Cortex of kidney (tissue), 1 donor: ENCODE measurements at places on chromosomes 6 and 20.

DNA sequence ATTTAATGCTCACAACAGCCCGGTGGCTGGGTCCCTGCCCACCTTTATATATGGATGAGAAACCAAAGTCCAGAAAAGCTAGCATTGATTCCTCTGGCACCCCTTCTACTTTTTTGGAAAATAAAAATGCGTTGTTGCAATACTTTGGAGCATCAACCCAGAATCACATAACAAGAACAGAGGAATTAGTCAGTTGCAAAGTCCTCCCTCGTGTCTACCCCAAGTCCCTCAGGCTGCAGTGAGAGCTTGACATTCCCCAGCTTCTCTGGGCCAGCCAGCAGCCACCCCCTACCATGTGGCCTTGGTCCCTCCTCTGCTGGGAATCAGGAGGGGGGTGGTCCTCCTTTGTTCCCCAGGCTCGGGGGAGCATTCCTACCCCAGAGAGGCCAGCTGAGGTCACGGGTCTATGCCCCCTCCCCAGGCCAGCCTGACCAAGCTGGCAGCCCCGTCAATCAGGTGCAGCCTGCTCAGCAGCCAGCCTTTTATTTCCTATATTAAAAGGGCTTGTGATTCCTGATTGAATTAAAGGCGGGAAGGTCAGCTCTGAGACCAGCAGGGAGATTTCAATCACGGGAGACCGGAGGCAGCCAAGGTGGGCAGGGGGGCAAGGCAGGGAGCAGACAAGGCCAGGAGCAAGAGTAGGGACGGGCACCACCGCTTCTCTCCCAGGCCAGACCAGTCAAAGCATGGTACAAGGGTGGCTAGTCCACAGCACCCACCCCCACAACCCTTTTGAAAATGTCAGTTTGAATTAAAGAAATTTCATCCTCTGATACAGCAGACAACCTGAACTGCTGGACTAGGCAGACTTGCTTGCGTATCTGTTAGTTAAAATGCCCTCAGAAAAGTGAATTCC, 158.9 kb downstream of the MRPL14 start:
- no peak for DNase-seq

GRCh38 chr6:139882977-139883728, 508.7 kb upstream of the CITED2 start:
- no peak for DNase-seq

GRCh38 chr6:90193359-90193758, 103.3 kb downstream of the BACH2 start:
- DNase-seq = no peak

DNA sequence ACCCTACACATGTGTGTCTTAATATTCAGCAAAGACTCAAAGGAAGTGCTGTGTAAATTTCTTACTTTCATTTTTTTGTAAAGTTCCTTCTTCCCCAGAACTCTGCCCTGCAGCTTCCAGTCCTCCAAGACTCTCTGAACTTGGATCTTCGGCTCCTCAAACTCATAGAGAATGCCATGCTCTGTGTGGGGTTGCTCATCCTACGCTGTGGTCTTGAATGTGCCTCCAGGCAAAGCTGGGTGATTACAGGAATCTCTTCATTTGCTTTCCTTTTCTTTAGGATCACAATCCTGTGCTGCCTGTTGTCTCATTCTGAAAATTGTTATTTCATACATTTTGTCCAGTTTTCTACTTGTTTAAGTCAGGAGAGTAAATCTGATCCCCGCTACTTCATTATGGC, 14.5 kb upstream of the CDC5L start:
- DNase-seq = no peak

DNA sequence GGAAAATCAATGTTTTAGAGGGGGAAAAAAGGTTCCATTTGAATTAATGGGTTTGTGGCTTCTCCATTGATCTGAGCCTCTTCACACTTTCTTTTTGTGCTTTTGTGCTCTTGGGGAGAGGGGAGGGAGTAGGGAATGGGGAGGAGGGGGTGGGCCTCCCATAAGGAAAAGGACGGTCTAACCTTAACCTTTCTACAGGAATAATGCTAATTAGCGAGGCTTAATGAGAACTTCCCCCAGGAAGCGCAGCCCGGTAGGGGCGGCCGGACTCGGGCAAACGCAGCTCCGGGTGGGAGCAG, 103.0 kb downstream of the NOL4L start:
- no peak for DNase-seq

DNA sequence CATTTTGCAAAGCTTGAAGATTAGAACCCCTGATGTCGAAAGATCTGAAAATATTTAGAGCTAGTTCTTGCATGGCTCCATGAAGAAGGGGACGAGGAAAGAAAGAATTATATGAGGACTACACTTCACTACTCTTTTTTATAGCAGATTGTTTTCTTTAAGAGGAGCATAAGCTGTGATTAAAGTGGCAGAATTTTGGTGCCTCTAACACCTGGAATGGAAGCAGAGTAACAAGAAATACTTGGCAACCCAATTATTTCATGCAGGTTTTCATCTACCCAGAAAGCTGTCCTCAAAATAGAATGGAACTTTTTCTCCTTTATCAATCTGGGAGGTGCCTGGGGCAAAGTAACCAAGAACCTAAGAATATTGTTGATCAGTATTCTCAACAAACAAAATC, 4.0 kb downstream of the METTL24 start:
- DNase-seq = no peak

GRCh38 chr20:64152906-64153305, 11.3 kb upstream of the MYT1 start:
- no peak for DNase-seq

- no peak for DNase-seq
These were observed 1.4 kb upstream of the ZNF217 start for GRCh38 chr20:53595018-53595378.

DNA sequence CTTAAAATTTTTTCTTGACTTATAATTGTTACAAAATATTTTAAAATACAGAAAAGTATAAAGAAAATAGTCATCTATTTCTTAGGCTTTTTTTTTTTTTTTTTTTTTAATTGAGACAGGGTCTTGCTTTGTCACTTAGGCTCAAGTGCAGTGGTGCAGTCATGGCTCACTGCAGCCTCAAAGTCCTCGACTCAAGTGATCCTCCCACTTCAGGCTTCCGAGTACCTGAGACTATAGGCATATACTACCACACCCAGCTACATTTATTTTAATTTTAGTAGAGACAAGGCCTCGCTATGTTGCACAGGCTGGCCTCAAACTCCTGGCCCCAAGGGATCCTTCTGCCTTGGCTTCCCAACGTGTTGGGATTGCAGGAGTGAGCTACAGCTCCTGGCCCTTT, 5.3 kb upstream of the ACAT2 start:
- no peak for DNase-seq

- DNase-seq = no peak
These were observed 272.2 kb downstream of the KCNQ5 start for GRCh38 chr6:72894091-72894490.

DNA sequence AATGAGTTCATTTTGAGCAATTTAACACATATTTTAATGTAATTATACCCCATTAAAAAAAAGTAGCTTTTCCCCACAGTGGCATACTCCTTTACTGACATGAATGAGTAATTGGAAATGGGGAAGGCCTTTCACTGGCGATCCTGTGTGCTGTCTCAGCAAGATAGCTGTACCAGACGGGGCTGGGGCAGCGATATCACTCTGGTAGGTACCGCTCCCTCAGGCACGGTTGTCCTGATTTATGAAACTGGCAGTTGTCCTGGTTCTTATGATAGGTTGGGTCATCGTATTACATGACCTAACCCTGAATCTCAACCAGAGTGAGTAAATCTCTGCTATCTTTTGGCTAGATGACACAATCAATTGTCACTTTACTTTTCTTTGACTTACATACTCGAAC, 355.0 kb upstream of the MAP3K7 start:
- no peak for DNase-seq

GRCh38 chr20:19008497-19008896, 194.9 kb downstream of the SCP2D1 start:
- no peak for DNase-seq

DNA sequence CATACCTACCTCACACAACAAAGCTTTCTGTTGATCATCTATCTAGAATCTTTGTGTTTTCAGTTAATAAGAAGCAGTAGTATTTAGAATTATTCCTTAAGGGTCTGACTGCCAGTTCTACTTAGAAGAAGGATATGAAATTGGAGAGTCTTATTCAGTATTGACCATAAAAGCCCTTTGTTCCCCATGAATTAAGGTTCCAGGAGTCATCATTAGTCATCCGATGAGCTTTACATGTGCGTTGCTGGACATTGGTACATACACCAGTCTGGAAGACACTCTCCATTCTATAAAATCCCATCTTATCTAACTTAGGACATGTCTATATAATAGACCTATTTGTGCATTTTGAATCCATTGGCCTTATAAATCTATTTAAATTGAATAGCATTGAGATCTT, 34.4 kb upstream of the RNF217 start:
- DNase-seq = no peak

- no peak for DNase-seq
These were observed 54.5 kb upstream of the ARMC2 start for GRCh38 chr6:108793516-108794251.

GRCh38 chr20:19330038-19330437, 117.6 kb downstream of the SLC24A3 start:
- no peak for DNase-seq

DNA sequence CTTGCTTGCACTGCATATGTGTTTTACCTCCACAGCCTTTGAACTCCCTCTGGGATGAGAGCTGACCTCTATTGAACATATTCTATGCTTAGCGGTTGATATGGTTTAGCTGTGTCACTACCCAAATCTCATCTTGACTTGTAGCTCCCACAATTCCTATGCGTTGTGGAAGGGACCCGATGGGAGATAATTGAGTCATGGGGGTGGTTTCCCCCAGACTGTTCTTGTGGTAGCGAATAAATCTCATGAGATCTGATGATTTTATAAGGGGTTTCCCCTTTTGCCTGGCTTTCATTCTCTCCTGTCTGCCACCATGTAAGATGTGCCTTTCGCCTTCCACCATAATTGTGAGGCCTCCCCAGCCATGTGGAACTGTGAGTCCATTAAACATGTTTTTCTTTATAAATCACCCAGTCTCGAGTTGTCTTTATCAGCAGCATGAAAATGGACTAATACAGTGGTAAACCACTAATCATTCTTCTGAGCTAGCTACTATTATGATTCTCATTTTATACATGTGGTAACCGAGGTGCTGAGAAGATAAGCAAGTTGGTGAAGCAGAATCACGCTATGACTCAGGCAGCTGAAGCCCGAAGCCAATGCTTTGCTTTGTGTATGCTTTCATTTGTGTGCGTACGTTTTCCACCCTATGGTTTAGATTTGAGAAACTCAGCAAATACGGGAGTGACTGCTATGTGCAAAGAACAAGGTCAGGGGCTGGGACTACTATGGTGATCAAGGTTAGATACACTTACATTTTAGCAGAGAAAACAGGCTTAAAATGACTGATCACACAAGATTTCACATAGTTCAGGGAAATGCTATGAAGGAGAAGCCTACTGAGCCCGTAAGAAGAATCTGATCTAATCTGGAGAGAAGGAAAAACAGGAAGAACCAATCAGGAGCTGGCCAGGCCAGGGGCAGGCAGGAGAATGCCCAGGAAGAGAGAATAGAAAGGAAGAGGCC, 363.5 kb downstream of the ESR1 start:
- no peak for DNase-seq

DNA sequence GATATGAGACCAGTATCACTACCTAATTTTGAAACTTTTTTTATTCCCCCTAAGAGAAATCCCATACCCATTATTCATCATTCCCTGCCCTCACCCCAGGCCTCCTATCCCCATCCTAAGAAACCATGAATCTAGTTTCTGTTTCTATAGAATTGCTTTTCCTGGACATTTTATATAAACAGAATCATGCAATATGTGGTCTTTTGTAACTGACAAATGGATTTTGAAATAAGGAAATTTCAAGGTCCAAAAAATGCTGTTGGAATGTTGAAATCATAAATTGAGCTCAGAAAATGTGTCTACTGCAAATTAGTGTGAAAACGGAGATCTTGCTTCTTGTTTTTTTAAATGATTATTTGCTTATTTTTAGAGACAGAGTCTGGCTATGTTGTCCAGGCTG, 25.1 kb downstream of the RNF217 start:
- DNase-seq = no peak

GRCh38 chr20:43545837-43546578, 12.8 kb upstream of the SGK2 start:
- no peak for DNase-seq

- DNase-seq = no peak
These were observed 146.8 kb downstream of the RPS12 start for GRCh38 chr6:132961122-132961521.

DNA sequence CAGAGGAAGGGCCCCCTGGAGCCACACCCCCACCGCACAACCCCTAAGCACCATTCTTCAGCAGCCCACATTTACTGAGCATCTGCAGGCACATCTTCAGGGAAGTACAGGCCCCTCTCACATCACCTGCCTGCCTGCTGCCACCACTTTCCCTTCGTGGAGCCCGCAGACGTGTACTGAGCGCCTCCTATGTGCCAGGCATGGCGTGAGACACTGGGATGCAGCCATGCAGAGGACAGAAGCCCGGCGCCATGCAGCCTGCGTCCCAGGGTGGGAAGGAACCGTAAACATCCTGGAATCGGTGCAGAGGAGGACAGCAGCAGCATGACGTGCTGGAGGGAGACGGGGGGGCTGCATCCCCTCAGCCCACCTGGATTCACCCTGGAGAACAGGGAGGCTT, 78.1 kb downstream of the GRM4 start:
- DNase-seq = no peak

DNA sequence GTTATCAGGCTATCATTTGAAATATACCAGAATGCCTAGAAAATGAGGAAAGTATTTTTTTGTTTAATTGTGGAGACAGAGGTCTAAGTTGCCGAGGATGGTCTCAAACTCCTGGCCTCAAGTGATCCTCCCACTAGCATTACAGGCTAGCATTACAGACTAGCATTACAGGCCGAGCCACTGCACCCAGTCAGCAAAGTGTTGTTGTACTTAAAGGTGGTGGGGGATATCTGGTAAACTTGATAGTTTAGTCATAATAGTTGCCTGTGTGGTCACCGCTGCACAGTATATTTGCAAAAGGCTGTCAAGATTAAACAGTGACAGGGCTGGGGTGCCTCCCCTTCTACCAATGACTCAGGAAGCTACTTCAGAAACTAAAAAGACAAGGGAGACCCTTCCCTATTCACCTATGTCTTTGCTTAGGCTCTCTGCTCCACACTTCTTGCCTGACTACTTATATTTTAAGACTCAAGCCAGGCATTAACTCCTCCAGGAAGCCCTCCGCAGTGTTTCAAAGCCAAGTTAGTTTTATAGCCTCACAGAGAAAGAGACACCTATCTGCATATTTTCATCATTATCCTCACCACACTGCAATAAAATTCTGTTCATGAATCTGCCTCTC, 3.1 kb upstream of the AKIRIN2 start:
- no peak for DNase-seq

DNA sequence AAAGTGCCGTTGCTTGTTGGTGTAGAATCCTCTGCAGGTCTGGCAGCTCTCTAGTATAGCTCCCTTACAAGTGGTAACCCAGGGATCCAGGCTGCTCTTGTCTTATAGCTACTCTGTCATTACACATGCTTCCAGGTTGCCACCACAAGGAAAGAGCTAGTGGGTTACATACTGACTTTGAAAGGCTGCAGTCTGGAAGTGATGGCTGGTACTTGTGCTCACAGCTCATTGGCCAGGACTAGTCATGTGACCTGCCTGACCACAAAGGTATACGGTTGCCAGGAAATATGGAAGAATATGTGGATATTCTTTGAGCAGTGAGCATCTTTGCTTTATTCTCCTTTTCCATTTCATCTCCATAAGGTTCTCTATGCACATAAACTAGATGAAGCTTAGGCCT, 46.0 kb downstream of the RREB1 start:
- DNase-seq = no peak

- no peak for DNase-seq
These were observed 35.8 kb downstream of the MAP3K4 start for GRCh38 chr6:161027385-161027784.

- DNase-seq = no peak
These were observed 47.6 kb downstream of the KIZ start for GRCh38 chr20:21173485-21173884.

- DNase-seq = no peak
These were observed 41.1 kb upstream of the BMP6 start for GRCh38 chr6:7684843-7685242.
